ENCODE measurements at places on chromosomes 16 and 17.

DNA sequence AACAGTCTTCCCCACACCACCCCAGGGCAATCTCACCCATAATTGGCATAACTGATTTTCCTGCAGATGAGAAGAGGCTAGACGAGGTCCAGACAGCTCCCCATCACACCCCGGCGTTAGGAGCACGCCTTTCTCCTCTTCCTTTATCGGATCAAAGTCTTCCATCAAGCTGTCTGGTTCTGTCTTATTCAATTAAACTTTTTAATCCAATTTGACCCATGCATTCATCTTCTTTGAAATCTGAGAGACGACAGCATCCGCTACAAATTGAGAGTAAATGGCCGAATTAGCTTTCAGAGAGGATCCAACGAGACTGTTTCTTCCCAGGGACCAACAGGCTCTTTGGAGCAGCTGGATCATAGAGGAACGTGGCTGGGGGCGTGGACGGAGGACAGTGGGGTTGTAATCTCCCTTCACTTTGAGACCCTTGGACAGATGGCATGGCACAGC, 44.4 kb upstream of the GPRC5B start:
- no peak for DNase-seq

DNA sequence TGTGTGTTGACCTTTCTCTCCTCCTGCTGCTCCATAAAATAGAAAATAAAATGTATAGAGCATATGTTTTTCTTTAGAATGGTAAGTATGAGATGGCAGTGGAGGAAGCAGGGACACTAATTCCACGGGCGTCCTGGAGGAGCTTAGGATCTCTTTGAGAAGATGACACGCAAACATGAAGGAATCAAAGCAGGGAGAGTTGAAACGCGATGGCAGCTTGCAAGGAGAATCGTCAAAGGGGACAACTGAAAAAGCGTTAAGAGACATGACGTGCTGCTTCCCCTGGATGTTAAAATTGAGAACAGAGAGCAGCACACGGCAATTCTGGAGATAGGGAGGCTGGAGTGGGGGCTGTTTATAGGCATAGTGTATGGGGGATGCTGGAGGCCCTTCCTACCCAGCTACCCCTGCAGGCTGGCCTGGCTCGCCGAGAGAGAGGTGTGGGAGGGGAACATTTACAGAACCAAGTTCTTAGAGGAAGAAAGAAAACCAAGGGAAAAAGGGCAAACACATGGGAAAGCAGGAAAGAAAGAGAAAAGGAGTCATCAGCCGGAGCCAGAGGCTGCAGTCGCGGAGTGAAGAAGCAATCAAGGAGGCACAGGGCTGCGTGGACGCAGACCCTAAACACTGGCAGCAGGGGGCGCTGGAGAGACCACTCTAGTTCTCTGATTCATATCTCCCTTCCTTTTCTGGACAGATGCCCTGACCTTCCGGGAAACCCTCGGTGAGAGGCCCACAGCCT, 55.8 kb downstream of the MYH13 start:
- DNase-seq: no peak

GRCh38 chr16:52466994-52467393, 79.9 kb downstream of the TOX3 start:
- no peak for DNase-seq

- DNase-seq: no peak
Measured at GRCh38 chr17:78746263-78746948, 35.7 kb downstream of the CYTH1 start.

GRCh38 chr17:65301184-65301583, 164.0 kb downstream of the RGS9 start:
- no peak for DNase-seq

- DNase-seq: no peak
Measured at GRCh38 chr17:43846963-43847371, at the start of gene CD300LG. Gene CD300LG, plus strand, starts transcription at chr17:43847176. Its CDS starts 41 bp downstream, at chr17:43847217.

Data from frontal cortex (tissue), 4 donors.